Osteocyte (in vitro differentiated cells): ENCODE measurements at places on chromosomes 7 and 10. TPM values are rescaled to one million over a fixed set of nuclear protein-coding genes. Genes with fewer than 3 reads are reported as not detected.
A peak's percentile ranks its signal among the peaks of the same experiment; 100 is the strongest.

Gene OPN1SW
- not detected in 2 replicates for total RNA-seq

GRCh38 chr10:48316236-48316635 is 9.8 kb downstream of the MAPK8 start:
- no peaks in the 10 kb centered on the region for H3K27me3 ChIP-seq
- no peaks in the 10 kb centered on the region for H3K36me3 ChIP-seq
- DNase-seq: no peak
- peaks cover 5% of the 10 kb centered on the region for H3K4me1 ChIP-seq
- no peak overlapping the region for H3K27ac ChIP-seq

Gene DHTKD1
- 18.9 and 24.3 TPM in 2 replicates for total RNA-seq

GRCh38 chr7:15199482-15199881 is 296.9 kb upstream of the DGKB start:
- H3K4me1 ChIP-seq: peaks cover 26% of the 10 kb centered on the region
- H3K36me3 ChIP-seq: no peaks in the 10 kb centered on the region
- no peak overlapping the region for H3K4me3 ChIP-seq
- H3K27ac ChIP-seq: no peak overlapping the region

DNA sequence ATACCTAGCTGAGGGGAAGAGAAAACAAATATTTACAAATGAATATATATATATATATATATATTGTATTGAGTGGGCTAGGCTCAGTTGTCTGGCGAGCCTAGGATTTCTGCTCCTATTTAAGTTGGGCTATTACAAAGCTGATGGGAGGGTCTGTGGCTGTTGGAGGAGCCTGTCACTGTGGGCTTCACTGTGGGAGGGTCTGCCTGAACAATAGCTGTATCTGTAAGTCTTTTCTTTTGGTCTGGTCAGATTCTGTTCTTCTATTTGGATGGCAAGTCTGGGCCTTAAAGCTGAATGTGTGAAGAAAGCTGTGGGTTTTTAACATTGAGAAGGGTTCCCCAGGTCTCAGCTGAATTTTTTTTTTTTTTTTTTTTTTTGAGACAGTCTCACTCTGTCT is 220.6 kb upstream of the LYZL1 start:
- H3K36me3 ChIP-seq: no peaks in the 10 kb centered on the region
- H3K4me3 ChIP-seq: no peak overlapping the region
- peaks cover 17% of the 10 kb centered on the region for H3K4me1 ChIP-seq
- H3K27ac ChIP-seq: no peak overlapping the region
- no peak for DNase-seq

- H3K36me3 ChIP-seq: no peaks in the 10 kb centered on the region
- H3K4me1 ChIP-seq: no peaks in the 10 kb centered on the region
- no peak for DNase-seq
- H3K4me3 ChIP-seq: no peak overlapping the region
Observed at GRCh38 chr7:136324073-136324704, 347.0 kb upstream of the MTPN start.

DNA sequence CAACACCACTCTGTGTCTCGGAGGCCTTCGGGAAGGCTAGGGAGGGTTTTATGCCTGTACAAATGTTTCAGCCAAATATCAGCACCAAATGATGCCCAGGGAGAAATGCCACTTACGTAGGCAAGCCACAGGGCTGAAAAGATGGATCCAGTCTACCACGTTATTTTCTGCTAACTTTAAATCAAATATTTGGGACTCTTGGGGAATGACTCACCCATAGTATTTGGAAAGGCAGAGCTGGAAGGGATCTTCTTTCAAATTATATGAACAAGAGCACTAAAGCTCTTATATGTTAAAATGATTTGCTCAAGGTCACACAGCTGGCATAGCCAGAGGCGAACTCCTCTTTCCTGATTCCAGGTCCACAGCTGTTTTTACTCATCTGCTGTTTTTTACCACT is 591.4 kb downstream of the SORCS1 start:
- DNase-seq: no peak
- no peaks in the 10 kb centered on the region for H3K36me3 ChIP-seq
- peaks cover 35% of the 10 kb centered on the region for H3K4me1 ChIP-seq
- no peak overlapping the region for H3K4me3 ChIP-seq
- H3K27me3 ChIP-seq: peaks cover 5% of the 10 kb centered on the region

- no peak overlapping the region for H3K27ac ChIP-seq
- DNase-seq: no peak
- no peaks in the 10 kb centered on the region for H3K27me3 ChIP-seq
- H3K36me3 ChIP-seq: no peaks in the 10 kb centered on the region
- H3K4me3 ChIP-seq: no peak overlapping the region
- peaks cover 8% of the 10 kb centered on the region for H3K4me1 ChIP-seq
Observed at GRCh38 chr7:17928055-17928454, 12.2 kb downstream of the SNX13 start.

DNA sequence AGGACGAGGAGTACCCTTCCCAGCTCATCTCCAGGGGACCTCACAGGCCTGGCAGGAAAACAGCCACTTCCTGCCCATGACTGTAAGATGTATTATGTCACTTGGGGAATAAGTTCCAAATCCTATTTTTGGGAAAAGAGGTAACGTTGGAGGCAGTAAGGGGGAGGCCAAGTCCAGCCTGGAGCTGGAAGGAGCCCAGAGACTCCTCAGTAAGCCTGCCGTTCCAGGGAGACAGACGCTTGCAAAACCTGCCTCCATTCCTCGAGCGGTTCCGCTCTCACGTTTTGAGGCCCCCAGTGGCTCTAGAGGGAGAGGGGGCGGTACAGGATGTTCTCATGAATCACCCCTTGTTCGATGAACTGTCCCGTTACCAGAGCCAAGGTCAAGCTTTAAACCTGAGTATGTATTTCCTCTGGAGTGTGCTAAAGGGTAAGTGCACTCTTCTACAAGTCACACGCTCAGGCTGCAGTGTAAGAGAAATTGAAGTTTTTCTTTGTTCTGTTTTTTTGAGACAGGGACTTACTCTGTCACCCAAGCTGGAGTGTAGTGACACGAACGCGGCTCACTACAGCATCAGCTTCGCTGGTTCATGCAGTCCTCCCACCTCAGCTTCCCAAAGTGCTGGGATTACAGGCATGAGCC is 45.5 kb upstream of the CYTH3 start:
- no peak overlapping the region for H3K4me3 ChIP-seq
- H3K4me1 ChIP-seq: peaks cover 12% of the 10 kb centered on the region
- H3K27ac ChIP-seq: peak overlapping the region; percentile 88
- no peaks in the 10 kb centered on the region for H3K36me3 ChIP-seq
- DNase-seq: no peak

DNA sequence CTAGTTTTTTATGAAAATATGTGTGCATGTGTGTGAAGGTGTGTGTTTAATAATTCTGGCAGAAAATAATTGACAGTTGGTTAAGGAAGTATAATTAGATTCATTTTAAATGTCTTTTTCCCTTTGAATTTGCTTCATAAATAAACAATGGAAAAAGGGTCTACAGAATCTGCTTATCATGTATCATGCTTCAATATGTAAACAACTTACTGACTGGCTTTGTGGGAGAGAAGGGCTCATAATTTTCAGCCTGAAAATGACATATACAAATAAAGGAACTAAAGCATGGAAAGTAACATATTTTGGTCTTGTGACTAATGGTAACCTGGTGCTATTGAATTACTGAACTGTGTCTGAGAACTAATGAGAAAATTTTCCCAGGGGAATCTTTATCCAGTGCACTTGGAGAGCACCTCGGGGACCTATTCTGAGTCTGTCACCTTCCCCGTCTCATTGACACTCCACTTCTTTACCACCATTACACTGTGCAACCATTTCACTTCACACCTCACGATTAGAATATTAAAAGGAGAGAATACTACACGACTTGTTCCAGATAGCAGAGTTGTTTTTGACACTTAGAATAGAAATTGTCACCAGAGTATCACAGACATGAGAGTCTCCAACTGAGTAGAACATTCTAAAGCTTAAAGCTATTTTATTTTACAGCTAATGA is 298.6 kb downstream of the TFEC start:
- no peaks in the 10 kb centered on the region for H3K36me3 ChIP-seq
- no peaks in the 10 kb centered on the region for H3K27me3 ChIP-seq
- H3K4me3 ChIP-seq: no peak overlapping the region
- DNase-seq: no peak
- H3K27ac ChIP-seq: no peak overlapping the region
